ENCODE measurements at places on chromosomes 4 and X.
A peak's percentile ranks its signal among the peaks of the same experiment; 100 is the strongest.

DNA sequence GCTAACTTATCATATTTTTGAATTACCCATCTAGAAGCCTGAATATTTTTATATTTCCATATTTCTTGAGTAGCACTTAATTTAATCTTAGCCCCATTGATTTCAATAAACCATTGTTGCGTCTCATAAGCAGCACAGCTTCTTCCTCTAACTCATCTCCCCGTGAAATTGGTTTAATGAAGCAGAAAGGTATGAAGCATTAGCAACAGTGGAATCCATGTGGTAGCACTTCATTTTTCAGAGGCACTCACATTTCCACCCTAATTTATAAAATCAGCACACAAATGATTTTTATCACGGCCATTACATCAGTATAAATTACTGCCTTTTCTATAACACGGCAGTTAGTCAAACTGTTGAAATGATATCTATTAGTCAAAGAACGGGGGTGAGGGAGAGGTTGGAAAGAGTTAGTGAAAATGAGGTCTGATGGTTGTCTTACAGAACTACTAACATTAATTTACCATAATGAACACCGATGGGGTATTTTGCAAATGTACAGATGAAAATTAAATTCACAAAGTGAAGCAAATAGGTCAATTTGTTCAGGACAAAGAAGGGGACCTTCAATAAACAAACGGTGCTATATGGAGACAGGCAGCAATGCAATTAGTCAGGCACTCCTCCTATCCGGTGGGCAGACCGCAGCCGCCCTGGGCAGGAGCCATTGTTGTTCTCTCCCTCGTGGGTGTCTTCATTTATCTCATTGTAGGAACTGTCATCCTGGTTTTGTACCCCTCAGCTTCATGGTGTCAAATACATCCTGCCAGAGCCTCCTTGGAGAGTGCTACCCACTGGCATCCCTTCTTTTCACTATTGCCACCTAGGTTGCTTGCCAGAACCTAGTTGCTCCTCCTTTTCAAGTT lies 205.7 kb downstream of the SOX3 start:
- no peaks in the 10 kb centered on the region for H3K36me3 ChIP-seq
- H3K4me3 ChIP-seq: no peak overlapping the region
- H3K27me3 ChIP-seq: peaks cover 4% of the 10 kb centered on the region
- H3K4me1 ChIP-seq: peaks cover 2% of the 10 kb centered on the region
- DNase-seq: no peak

DNA sequence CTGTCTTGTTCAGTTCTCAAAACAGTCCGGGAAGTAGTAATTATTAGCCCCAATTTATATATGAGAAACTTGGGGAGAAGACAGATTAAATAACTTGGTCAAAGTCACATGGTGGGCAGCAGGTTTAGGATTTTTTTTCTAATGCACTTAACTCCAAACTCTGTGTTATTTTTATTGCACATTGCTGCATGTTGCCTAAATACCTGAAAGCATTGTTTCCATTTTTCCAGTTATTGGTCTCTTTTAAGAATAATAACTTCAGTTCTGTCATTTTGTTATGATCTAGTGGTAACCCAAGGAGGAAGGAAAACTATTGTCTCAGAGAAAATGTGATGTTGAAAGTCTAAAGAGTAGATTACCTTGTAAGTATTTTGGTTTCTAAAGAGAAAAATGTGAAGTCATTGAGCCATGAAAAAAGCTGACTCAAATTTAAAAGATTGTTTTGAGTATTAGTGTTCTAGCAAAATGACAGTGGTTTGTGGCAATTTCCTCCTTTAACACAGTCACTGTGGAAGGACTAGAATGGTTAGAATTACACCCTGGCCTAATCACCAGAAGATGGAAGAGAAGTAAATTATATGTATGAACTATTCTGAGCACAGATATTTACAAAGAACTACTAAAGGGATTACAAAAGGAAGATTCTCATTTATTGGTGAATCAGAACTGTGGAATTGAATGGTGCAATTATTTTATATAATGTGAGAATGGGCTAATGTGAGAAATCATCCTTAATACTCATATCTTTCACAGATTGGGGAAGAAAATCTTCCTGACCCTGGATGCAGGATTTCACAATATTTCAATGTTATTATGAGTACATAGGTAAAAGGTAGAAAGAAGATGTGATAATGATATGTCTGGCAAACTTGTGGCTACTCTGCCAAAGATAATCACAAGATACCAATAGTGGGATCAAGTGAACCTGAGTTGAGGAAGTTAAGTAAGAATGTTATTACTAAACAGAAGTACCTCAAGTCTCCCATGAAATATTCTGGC lies 21.7 kb upstream of the CXCL8 start:
- no peak overlapping the region for H3K27ac ChIP-seq
- no peaks in the 10 kb centered on the region for H3K27me3 ChIP-seq
- no peaks in the 10 kb centered on the region for H3K36me3 ChIP-seq
- no peak overlapping the region for H3K4me3 ChIP-seq
- DNase-seq: no peak

DNA sequence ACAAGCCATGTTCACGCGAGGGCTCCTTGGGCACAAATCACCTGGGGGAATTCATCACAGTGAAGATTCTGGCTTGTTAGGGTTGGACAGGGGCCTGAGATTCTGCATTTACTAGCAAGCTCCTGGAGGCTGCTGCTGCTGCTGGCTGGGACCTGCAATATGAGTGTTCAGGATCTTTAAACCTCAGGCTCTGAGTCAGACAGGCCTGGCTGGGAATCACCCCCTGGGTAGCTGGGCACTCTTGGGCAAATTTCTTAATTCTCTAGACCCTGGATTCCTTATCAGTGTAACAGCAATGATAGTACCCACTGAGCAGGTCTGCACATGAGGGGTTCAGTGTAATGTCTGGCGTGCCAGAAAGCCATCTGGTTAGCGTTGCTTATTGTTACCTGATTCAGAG lies 101.5 kb downstream of the DHX15 start:
- no peak for DNase-seq
- H3K27me3 ChIP-seq: peaks cover 5% of the 10 kb centered on the region
- no peak overlapping the region for H3K27ac ChIP-seq
- peaks cover 2% of the 10 kb centered on the region for H3K4me1 ChIP-seq
- no peaks in the 10 kb centered on the region for H3K36me3 ChIP-seq

GRCh38 chr4:142959173-142959572 lies 113.1 kb upstream of the INPP4B start:
- H3K4me3 ChIP-seq: no peak overlapping the region
- H3K36me3 ChIP-seq: no peaks in the 10 kb centered on the region
- no peaks in the 10 kb centered on the region for H3K27me3 ChIP-seq
- peaks cover 11% of the 10 kb centered on the region for H3K4me1 ChIP-seq
- H3K27ac ChIP-seq: no peak overlapping the region

GRCh38 chr4:152944666-152945320 lies 8.7 kb downstream of the FHDC1 start:
- peaks cover 13% of the 10 kb centered on the region for H3K27me3 ChIP-seq
- no peak overlapping the region for H3K27ac ChIP-seq
- H3K36me3 ChIP-seq: peaks cover 20% of the 10 kb centered on the region
- DNase-seq: no peak

- DNase-seq: no peak
- no peak overlapping the region for H3K27ac ChIP-seq
These were observed 3.3 kb downstream of the ING2 start for GRCh38 chr4:183507925-183508696.

- no peaks in the 10 kb centered on the region for H3K27me3 ChIP-seq
- H3K27ac ChIP-seq: no peak overlapping the region
- no peak for DNase-seq
- H3K4me3 ChIP-seq: no peak overlapping the region
- H3K4me1 ChIP-seq: no peaks in the 10 kb centered on the region
These were observed 188.4 kb downstream of the WDFY3 start for GRCh38 chr4:84778041-84778440.

GRCh38 chrX:64427787-64428186 lies 32.5 kb upstream of the MTMR8 start:
- H3K4me1 ChIP-seq: peaks cover 17% of the 10 kb centered on the region
- no peak overlapping the region for H3K4me3 ChIP-seq
- H3K27me3 ChIP-seq: no peaks in the 10 kb centered on the region
- H3K36me3 ChIP-seq: no peaks in the 10 kb centered on the region

- H3K4me1 ChIP-seq: peaks cover 17% of the 10 kb centered on the region
- no peak within 1 kb of the TSS for H3K27ac ChIP-seq
These were observed at the start of gene MAMLD1 for GRCh38 chrX:150362599-150363481. TSS of gene MAMLD1 (plus strand) at chrX:150363317. CDS start at chrX:150445517, 82,200 bp downstream.

DNA sequence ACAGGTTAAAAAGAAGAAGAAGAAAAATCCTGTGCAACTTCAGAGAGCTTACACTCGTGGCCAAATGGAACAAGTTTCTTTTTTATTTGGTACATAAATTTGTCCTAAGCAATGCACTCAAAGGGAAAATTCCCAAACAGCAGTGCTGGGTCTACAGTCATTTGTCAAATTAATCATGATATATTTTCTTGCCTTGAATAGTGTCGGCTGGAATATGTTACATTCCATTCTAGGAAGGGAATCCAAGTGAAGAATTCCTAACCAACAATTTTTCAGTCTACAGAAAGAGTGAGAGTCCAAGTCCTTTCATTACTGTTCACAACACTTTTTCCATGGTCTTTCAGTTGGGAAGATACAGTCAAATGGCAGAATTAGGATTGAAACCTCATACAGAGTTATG lies 63.9 kb downstream of the HAND2 start:
- no peaks in the 10 kb centered on the region for H3K36me3 ChIP-seq
- no peaks in the 10 kb centered on the region for H3K27me3 ChIP-seq
- no peak for DNase-seq
- no peak overlapping the region for H3K4me3 ChIP-seq
- peaks cover 17% of the 10 kb centered on the region for H3K4me1 ChIP-seq

- DNase-seq: no peak
- H3K27ac ChIP-seq: no peak overlapping the region
- H3K4me1 ChIP-seq: peaks cover 16% of the 10 kb centered on the region
These were observed 640.3 kb downstream of the TRIML1 start for GRCh38 chr4:188779581-188779980.

DNA sequence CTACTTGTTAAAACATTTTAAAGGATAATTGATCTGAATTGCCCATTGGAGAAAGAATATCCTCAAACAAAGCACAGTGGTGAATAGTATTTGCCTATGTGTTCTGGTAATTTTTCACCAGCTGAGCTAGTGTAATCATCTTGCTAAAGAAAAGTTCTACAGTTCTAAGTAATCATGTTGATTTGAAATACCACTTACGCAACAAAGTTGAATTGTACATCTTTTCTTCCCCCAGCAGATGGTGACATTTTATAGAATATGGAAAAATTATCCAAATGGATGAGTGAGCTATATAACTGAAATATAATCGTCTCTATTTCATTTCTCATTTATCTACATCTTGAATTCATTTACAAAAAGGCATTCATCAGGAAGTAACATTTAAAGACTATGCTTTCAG lies 9.7 kb upstream of the ZNF674 start:
- DNase-seq: no peak
- no peak overlapping the region for H3K27ac ChIP-seq
- H3K27me3 ChIP-seq: no peaks in the 10 kb centered on the region
- H3K4me1 ChIP-seq: no peaks in the 10 kb centered on the region
- H3K36me3 ChIP-seq: peaks cover 20% of the 10 kb centered on the region
- H3K4me3 ChIP-seq: no peak overlapping the region

- no peaks in the 10 kb centered on the region for H3K36me3 ChIP-seq
- peaks cover 26% of the 10 kb centered on the region for H3K4me1 ChIP-seq
- no peak overlapping the region for H3K27ac ChIP-seq
- peaks cover 3% of the 10 kb centered on the region for H3K27me3 ChIP-seq
- H3K4me3 ChIP-seq: no peak overlapping the region
These were observed 20.6 kb downstream of the PIR start for GRCh38 chrX:15472531-15472930.

DNA sequence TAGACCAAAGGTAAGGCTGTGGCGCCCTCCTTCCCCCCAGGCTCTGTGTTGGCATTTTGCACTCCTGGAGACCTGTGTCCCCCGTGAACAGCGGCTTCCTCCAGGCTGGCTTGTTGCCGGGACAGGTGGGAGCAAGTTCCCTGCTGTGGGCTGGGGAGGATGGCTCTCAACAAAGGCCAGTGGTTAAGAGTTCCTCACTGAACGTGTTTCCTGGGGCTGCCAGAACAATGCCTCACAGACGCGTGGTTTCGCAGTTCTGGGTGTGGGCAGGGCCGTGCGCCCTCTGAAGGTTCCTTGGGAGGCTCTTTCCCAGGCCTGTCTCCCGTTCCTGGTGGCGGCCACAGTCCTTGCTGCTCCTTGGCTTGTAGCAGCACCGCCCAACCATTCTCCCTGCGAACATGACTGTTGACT lies 33.4 kb downstream of the NELFA start:
- no peak for DNase-seq
- H3K4me3 ChIP-seq: no peak overlapping the region
- peaks cover 86% of the 10 kb centered on the region for H3K36me3 ChIP-seq
- no peaks in the 10 kb centered on the region for H3K27me3 ChIP-seq

DNA sequence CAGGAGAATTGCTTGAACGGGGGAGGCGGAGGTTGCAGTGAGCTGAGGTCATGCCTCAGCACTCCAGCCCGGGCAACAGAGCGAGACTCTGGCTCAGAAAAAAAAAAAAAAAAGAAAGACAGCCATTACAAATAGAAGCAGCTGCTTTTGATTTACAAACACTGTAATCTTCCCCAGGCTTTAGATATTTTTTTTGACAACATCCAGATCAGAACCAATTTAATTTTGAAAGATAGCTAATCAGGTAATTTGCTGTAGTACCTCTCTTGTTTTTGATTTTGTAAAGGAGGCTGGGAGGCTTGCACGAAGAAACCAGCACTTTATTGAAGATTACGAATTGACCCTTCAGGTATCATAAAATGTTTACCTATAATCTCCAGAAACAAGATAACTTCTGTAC lies 107.0 kb downstream of the LDB2 start:
- H3K27ac ChIP-seq: no peak overlapping the region
- no peak for DNase-seq
- H3K27me3 ChIP-seq: no peaks in the 10 kb centered on the region
- no peak overlapping the region for H3K4me3 ChIP-seq
- H3K36me3 ChIP-seq: no peaks in the 10 kb centered on the region

- H3K27ac ChIP-seq: no peak overlapping the region
- peaks cover 38% of the 10 kb centered on the region for H3K4me1 ChIP-seq
- no peak overlapping the region for H3K4me3 ChIP-seq
- no peak for DNase-seq
- H3K27me3 ChIP-seq: peaks cover 36% of the 10 kb centered on the region
These were observed 54.8 kb downstream of the SHOX start for GRCh38 chrX:685120-686032.

GRCh38 chr4:21976166-21976565 lies 27.6 kb upstream of the KCNIP4 start:
- H3K27ac ChIP-seq: no peak overlapping the region
- no peak for DNase-seq
- H3K4me3 ChIP-seq: no peak overlapping the region
- no peaks in the 10 kb centered on the region for H3K27me3 ChIP-seq

- no peak overlapping the region for H3K4me3 ChIP-seq
- peaks cover 50% of the 10 kb centered on the region for H3K36me3 ChIP-seq
- H3K27me3 ChIP-seq: no peaks in the 10 kb centered on the region
- peak overlapping the region; percentile 33 for H3K27ac ChIP-seq
- H3K4me1 ChIP-seq: peaks cover 13% of the 10 kb centered on the region
These were observed 41.7 kb downstream of the LIN54 start for GRCh38 chr4:82968972-82969371.

DNA sequence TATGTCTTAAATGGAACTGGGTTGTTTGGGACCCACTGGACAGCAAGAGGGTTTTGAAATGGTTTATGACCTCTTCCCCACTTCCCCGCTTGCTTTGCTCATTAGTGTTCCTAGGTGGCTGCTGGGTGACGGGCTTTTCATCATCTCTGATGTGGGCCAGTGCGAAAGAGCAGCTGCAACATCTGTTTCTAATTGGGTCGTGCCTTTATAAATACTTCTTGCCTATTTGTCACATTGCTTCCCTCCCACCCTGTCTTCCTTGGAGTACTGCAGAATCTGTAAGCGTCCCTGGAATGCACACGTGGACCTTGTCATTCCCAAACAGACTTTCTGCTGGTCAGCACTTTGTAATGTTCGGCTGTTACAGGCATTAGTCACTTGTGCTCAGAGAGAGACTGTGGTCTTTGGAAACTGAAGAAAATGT lies 35.2 kb downstream of the SEPTIN11 start:
- peak overlapping the region; percentile 2 for H3K4me3 ChIP-seq
- DNase-seq: peak; percentile 56
- H3K36me3 ChIP-seq: peaks cover 59% of the 10 kb centered on the region
- H3K27ac ChIP-seq: peak overlapping the region; percentile 88
- H3K4me1 ChIP-seq: peaks cover 86% of the 10 kb centered on the region
